ENCODE measurements at places on chromosomes 4 and X.

- DNase-seq: no peak
Observed at GRCh38 chrX:1589356-1590130, 1.9 kb upstream of the AKAP17A start.

DNA sequence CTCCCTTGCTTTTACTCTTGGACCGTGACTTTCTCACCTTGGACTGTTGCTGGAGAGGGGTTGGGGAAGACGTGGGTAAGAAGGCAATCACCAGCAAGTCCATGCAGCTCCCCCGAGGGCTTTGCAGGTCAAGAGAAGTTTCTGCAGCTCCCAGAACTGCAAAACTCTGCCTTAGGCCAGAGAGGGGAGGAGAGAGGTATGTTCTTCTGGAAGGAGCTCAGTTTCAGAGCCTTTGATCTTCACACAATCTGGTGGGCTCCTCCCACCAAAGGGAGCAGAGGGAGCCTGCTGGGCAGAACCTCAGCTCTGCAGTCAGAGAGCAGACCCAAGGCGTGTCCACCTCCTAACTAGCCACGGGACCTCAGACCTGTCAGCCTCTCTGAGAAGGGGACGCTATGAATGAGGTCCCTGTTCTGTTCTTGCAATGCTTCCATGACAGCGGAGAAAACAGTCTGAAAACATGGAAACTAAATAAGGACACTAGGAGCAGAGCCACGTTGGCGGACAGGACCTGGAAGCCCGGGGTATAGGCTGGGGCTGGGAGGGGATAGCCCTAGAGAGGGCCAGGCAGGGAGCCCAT lies 92.8 kb downstream of the EVC2 start:
- DNase-seq: no peak

- peak; percentile 38 for DNase-seq
Observed at GRCh38 chrX:53133400-53133799, 39.5 kb downstream of the KANTR start.

DNA sequence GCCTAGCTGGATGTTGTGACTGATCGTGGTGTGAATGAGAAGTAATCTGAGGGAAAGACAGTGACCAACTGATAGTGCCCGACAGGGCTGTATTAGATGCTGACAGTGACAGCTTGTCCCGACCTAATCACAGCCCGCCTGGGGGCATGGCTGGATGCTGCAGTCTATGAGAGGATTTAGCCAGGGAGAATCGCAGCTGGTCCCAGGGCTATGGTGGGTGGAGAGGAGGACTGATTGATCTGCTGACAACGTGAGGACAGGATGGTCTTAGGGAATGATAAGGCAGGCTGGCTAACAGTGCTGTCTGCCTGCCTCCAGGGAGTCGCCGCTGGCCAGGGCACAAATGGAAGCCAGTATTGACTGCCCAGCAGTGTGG lies 621 bp upstream of the SUV39H1 start:
- DNase-seq: no peak

- DNase-seq: no peak
Observed at GRCh38 chrX:133215017-133215416, 3.1 kb downstream of the TFDP3 start.

DNA sequence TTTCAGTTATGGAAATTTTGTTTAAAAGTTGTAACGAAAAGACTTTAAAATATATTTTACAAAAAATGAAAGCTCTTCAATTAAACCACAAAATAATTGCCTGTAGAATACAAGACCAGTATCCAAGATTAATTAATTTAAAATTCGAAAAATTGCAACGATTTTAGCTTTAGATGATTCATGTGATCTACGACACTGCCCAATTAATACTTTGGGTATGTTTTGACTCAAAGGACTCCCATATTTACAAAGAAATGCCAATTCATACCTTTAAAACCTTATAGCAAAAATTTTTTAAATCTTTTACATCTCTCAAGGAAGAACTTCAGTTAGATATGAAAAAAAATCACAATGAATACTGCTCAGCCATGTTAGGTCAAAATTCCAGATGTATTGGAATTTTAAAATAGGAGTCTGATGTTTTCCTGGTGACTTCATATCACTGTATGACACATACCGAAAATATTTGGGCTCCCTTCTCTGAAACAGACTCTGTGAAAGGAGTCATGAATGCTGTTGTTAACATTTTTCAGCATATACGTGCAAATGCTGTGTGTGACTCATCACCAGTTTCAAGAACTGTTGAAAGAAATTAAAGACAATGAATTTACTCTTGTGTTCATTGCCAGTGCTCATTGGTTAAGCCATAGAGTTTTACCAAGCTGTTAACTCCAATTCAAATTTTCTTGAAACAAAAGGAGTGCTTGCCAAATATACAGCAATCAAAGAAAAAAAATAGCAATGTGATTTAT lies 13.8 kb upstream of the SMS start:
- DNase-seq: no peak

- DNase-seq: peak; percentile 28
Observed at GRCh38 chr4:34766935-34767334, 1477.4 kb downstream of the ARAP2 start.

DNA sequence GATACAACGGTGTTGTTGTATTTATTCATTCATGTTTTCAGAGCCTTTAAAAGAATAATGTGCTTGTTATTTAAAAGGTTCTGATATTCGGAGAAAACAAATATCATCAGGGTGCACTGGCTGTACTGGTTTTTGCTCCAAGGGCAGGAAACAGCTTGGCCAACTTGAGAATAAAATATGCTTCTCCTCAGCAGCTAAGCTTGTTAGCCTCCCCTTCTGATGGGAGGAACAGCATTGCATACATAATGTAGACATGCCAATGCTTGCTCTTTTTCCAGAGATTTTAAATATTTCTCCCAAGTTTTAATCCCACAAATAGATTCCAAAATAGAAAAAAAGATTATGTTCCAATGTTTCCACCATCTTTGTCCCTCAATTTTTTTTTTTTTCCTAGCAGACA lies 87.6 kb upstream of the RPL34 start:
- no peak for DNase-seq

- DNase-seq: no peak
Observed at GRCh38 chr4:16360694-16361262, 134.5 kb upstream of the TAPT1 start.

- DNase-seq: no peak
Observed at GRCh38 chr4:99027304-99027703, 31.8 kb downstream of the METAP1 start.

DNA sequence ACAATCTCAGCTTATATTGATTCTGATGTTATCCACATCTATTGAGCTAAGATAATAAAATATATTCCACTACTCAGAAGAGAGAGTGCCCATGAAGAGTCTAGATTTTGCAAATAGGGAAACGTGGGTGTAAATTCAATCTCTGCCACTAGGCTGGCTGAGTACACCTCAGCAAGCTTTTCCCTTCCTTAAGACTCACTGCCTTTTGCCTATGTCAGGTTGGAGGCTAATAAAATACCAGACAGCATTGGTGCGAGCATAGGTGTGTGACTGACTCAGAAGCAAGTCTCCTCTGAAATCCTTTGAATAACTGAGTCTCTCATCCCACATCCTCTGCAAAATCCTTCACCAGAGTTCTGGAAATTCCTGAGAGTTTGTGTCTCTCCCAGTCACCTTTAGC lies 405.4 kb upstream of the CPEB2 start:
- DNase-seq: no peak

- no peak for DNase-seq
Observed at GRCh38 chr4:166128403-166128802, 255.4 kb downstream of the TLL1 start.

GRCh38 chr4:33107814-33108213 lies 2387.6 kb downstream of the PCDH7 start:
- DNase-seq: no peak

- DNase-seq: no peak
Observed at GRCh38 chrX:47321823-47322371, 48.5 kb upstream of the ZNF157 start.

DNA sequence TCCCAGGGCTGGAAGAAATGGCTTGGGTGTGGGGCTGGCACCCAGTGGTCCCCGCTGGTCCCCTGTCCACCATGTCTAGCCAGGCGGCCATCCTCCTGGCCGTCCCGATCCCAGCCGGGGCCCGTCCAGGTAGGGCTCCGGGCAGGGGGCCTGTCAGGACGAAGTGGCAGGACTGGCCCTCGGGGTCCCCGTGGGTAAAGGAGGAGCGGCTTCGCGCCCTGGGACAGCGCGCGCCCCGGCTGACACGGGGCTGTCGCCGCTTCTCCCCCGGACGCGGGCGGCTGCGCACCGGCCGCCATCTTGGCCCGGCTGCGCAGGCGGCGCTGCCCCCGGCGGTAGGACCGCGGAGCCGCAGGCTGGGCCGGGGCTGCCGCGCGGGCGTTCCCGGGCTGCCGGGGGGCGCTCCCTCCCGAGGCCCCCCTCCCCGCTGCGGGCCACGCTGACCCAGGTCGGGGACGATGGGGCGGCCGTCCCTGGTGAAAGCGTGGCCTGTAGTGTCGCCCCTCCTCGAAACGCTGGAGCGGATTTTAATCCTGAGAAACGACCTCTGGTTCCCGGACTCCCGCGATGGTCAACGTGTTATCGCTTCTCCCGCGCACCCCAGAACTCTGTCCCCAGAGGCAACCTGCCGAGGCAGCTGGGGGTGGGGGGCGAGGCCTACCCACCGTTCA lies 60.4 kb upstream of the BCOR start:
- DNase-seq: no peak

DNA sequence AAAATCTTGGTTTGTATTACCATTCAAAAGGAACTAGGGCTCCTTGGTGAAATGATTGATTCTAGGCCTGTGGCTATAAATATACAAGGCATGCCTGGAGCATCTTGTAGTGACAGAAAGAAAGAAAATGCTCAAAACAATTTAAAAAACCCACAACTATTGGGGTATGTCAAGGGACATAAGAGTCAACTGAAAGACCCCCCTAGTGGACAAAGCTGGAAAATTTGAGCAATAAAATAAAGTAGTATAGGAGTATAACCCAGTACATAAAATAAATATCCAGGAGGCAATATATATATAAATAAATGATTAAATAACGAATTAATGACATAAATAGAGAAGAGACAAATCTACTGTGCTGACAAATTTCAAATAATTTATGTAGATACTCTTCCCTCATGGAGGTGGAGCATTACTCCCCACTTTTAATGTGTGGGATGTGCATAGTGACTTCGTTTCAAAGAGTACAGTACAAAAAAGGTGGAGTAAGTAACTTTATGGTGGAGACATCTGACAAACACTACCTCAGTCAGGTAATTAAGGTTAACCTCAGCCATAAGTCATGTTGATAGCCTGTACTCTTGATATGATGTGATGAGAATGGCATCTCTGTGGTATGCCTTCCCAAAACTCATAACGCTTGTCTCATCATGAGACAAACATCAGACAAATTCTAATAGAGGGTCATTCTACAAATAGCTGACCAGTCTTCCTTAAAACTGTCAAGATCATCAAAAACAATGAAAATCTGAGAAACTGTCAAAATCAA lies 185.0 kb upstream of the GLRA2 start:
- no peak for DNase-seq

- no peak for DNase-seq
Observed at GRCh38 chrX:9662148-9662547, 103.5 kb downstream of the GPR143 start.

GRCh38 chr4:26105815-26106699 lies 192.0 kb downstream of the SMIM20 start:
- DNase-seq: no peak

- DNase-seq: no peak
Observed at GRCh38 chr4:65023081-65023480, 613.8 kb upstream of the TECRL start.

- DNase-seq: no peak
Observed at GRCh38 chr4:81142744-81143143, 72.3 kb downstream of the PRKG2 start.

DNA sequence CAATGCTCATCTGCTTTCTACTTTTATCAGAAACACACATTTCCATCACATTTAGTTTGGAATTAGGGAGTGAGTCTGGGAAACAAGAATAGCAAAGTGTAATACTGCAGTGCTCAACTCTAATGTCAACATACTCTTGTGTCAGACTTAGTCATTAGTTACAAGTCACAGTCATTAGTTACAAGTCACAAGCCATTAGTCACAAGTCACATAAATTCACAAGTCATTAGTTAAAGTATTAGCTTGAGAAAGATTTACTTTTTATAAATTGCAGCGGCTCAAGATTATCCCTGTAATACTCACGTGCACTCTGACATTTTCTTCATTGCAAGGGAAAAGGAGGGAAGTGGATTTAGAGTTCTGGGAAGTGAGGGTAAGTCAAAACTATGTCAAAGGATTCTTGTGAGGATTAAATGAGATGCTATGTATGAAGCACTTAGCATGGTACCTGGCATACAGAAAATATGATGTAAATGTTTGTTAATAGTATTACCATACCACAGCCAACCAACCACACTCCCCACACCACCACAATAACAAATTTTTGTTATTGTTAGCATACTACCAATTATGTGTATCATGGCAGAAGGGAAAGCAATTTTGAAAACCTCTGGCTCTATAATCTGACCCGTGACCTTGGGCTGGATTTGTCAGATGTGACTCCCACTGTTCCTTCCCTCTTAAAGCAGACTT lies 116.6 kb downstream of the ARHGAP24 start:
- DNase-seq: no peak

DNA sequence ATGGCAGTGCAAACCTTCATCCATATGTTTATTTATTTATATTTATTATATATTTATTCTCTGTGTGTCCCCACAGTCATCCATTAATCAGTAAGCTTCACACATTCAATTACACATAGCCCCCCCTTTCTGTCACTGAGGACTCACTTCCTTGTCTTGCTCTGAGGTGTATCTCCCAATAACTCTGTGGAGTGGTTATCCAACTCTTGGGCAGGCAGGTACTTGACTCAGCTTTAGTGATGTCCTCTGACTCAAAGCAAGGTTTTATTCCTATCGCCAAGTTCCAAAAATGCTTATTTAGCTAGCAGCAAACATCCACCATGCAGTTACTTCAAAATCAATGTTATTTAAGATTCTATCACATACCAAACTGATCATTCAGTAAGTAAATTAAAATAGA lies 25.2 kb upstream of the NDP start:
- DNase-seq: no peak

- no peak for DNase-seq
Observed at GRCh38 chr4:23320931-23321587, 568.8 kb downstream of the PPARGC1A start.

DNA sequence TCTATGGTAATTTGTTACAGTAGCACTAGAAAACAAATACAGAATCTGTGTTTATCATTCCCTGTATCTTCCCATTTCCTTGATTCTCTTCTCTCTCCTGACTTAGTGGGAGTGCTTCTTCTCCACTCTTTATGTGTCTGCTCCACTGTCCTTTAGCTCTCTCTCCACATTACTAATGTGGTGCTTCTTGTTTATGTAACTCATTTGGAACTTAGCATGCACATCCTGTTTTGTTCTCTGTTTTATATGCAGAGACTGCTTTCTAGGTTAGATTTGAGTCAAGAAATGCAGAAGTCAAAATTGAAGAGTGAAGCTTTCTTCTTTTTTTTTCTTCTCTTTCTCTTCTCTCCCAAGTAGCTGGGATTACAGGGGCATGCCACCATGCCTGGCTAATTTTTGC lies 25.9 kb downstream of the ADH1A start:
- no peak for DNase-seq

- DNase-seq: no peak
Observed at GRCh38 chr4:85024671-85025070, 58.2 kb upstream of the WDFY3 start.
